ENCODE measurements at places on chromosomes 12 and 14.

GRCh38 chr14:40394634-40395340, 962.6 kb upstream of the FBXO33 start:
- no peak for DNase-seq

DNA sequence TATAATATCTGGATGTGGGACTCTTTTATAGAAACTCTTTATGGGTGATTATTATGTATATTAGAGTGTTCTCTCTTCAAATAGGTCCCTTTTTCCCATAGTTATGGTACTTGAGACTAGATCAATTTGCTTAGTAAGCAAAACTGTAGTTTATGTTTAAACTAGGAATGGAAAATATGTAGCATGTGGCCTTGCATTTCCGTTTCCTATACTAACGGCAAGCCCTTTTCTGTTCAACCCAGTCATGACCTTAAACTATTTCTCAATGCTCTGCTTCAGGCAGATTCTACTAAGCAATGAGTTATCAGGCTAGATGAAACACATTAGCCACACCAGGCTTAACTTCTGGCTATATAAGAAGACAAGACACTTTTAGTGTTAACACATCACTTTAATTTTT, 84.6 kb downstream of the OTOGL start:
- DNase-seq: no peak

GRCh38 chr12:42002563-42002962, 142.1 kb downstream of the GXYLT1 start:
- DNase-seq: no peak

GRCh38 chr12:120301962-120302815, at the start of gene SIRT4:
Gene SIRT4, plus strand, starts transcription at chr12:120302321. Its CDS starts 1,241 bp downstream, at chr12:120303562.
- DNase-seq: peak; percentile 83

DNA sequence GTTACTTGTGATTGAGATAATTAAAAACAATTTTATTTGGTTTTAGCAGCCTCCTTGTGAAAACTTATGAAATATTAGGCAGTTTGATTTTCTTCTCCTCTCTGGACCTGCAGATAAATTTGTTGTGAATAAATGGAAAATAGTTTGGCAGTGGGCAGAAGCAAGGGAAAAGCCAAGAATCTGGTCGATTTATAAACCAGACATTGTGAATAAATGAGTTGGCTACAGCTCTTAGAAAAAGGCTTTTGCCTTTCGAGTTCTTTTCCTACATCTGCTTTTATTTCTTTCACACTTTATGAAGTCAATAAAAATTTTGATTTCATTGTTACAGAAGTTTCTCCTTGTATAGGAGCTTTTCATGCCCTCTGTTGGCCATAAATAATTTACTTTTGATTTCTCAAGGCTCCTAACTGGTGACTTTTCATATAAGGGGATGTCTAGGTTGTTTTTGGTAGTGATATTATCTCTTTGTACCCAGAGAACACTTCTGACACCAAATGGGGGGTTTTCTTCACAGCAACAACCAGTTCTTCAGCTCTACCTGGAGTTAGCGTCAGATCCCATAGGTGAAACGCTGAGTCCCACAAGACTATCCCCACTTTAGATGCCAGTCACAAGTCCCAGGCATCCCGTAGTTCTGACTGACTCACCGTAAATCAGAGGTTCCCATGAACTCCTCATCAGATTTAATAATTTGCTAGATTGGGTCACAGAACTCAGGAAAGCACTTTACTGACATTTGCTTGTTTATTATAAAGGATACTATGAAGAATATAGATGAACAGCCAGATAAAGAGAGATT, 136.5 kb upstream of the DNM1L start:
- no peak for DNase-seq

Data from GM18507 (cell line).